ENCODE measurements at places on chromosomes 3 and 15.

DNA sequence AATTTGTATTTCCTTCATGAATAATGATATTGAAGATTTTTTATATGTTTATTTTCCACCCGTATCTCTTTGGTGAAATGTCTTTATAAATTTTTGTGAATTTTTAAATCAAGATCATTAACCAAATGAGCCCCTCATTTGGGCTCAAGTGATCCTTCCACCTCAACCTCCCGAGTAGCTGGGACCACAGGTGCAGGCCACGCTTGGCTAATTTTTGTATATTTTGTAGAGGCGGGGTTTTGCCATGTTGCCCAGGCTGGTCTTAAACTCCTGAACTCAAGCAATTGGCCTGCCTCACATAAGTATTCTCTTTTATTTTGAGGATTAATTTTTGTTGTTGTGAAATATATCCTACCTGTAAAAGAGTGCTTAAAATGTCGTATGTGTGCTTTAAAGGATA lies 4.9 kb downstream of the BBS4 start:
- no peak for DNase-seq

DNA sequence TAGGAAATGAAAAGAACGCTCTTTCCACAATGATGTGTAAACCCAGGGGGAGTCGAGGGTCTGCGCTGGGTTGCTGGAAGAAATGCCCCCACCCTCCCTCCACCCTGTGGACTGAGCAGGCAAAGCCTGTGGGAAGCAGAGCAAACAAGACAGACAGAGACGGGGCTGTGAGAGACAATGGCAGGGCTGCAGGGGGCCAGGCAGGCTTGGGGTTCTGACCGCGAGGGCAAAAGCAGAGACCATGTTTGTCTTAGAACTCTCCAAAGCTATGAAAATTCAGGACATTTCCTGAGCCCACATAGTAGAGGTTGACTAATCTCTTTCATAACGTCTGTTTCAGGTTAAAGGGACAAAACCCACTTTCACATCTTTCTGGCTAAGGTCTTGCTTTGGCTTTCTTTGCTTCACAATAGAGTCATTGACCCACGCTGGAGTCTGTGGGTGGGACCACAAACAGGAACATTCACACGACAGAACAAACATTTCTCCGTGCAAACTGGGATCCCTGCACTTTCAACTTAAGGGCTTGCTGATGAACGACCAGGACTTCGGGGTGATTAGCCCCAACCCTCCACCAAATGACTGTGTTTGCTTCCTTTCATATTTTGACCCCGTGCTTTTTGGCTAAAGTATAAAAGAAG lies 156.0 kb upstream of the TPM1 start:
- DNase-seq = no peak

GRCh38 chr15:57436166-57436565 lies 59.9 kb downstream of the CGNL1 start:
- no peak for DNase-seq

GRCh38 chr3:30586096-30586805 lies 20.1 kb upstream of the TGFBR2 start:
- DNase-seq = peak; percentile 59

GRCh38 chr3:87307805-87308204 lies 31.4 kb upstream of the POU1F1 start:
- DNase-seq = no peak

GRCh38 chr15:33461671-33462070 lies 150.9 kb downstream of the RYR3 start:
- no peak for DNase-seq

GRCh38 chr3:149167898-149168297 lies 38.5 kb downstream of the HPS3 start:
- DNase-seq = no peak

GRCh38 chr3:48361928-48362327 lies 10.1 kb upstream of the FBXW12 start:
- DNase-seq = no peak

DNA sequence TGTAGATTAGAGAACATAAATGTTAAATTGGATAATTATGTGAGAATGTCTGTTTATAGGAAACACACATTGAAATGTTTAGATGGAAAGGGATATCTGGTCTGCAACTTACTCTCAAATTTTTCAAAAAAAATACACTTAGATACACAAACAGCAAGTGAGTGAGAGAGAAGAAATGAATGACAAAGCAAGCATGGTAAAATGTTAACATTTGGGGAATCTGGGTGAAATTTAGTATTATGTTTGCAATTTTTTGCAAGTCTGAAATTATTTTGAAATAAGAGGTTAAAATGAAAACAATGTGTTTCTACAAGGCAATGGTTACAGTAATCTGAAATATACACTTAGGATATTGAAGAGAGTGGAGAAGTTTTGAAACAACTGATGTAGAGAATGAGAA lies 134.3 kb downstream of the GLDN start:
- DNase-seq = no peak

- DNase-seq = no peak
Measured at GRCh38 chr3:26058901-26059321, 269.0 kb downstream of the OXSM start.

- no peak for DNase-seq
Measured at GRCh38 chr3:8734908-8735307, 1.3 kb downstream of the CAV3 start.

DNA sequence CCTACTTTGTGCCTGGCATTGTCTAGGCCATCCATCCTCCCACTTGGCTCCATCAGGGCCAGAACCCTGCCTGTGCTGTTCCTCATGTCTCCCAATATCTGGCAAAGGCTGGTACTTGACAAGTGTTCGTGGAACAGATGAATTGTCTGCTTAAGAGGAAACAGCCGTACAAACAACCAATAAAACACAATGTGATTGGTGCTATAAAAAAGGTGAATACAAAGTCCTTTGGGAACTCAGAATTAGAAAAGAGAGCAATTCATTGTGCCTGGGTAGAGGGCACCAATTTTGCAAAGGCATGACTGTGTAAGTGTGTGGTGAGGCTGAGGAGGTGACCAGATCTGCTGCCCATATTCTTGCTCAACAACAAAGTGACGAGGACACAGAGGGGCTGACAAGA lies 164.5 kb upstream of the PPP2R3A start:
- peak; percentile 32 for DNase-seq

DNA sequence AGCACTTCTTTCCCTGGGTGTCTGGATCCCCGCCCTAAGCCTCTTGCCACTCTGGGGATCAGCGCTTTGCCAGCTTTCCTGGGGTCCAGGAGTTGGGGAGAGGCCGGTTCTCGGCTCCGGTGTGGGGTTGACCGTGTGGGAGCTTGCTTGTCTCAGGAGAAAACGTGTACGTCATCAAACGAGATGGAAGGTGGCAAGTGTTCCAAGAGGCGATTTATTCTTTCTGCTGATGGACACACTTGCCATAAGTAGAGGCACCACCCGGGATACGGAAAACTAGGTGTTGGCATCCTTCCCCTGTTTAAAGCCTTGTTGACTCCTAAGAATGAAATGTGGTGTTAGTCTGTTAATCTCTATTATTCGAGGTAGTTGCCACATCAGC lies 295 bp downstream of the ZWILCH start:
- DNase-seq = no peak

GRCh38 chr3:194711913-194712312 lies 26.2 kb downstream of the FAM43A start:
- no peak for DNase-seq

DNA sequence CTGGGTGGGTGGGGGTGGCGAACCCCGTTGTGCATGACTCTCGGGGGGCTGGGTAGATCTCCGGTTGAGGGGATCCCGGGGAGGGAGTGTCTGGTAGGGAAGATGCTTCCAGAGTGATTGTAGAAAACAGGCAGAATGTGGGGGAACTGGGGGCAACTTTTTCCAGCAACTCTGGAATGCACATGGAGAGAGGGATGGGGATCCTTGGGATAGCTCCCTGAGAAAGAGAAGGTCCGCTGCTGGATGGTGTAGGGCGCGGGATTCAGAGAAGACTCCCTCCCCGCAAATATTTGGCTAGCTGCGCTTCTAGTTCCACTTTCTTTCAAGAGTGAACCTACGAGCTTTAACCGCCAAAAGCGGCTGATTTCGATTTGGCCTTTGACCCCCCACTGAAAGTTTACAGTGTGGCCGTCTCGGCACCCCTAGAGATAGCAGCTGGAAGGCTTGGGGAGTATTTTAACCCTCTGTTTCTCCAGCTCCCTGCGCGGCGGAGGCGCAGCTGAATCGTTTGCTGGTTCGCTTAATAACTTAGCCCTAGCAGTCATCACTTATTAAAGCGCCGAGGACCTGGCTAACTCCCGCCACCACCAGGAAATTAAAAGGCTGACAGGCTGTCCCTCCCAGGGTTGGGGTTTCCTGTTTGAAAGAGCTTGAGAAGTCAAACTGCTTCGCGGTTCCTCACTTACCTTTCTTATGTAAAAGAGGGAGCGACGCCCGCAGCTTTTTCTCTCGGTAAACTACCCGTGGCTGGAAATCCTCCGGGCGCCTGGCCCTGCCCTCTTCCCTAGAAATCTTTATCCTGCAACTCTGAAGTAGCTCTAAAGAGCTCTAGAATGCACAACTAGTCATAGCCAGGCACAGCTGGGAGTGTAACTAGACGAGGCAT lies 1.2 kb downstream of the PHLDB2 start:
- peak; percentile 83 for DNase-seq

GRCh38 chr15:69305204-69305931 lies 6.7 kb downstream of the PAQR5 start:
- DNase-seq = no peak

DNA sequence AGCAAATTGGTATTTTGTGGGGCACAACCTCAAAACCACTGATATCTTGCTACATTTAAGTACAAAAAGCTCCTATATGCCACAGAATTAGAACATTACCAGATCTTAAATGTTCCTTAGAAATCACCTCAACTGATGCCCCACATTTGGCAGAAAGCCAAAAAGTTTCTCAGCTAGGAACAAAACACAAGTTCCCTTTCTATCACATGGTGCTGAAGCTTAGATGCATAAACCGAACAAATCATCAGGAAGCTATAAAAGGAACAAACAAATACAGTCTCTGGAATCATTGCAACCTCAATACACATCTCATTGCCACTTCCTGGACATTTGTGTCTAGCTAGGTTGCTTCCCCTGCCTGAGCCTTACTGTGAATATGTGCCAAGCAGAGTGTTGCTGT lies 492.6 kb downstream of the LPP start:
- DNase-seq = peak; percentile 8

GRCh38 chr15:66078196-66078928 lies 175.2 kb downstream of the MEGF11 start:
- DNase-seq = no peak

DNA sequence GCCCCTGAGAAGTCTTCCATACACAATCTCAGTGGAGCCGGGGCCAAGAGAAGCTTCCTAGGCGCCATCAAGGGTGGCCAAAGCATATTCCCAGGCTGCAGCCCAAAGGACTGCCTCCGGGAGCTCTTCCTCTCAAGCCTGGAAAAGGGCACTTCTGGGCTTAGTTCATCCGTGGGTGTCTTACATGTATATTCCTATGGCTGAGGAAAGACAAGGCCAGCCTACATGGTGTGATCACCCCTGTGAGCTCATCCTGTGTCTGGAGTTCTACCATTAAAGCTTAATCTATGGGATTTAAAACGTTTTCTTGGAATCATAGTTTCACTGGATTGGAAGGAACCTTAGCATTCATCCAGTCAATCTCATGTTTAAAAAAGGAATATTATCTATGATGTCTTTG lies 21.9 kb upstream of the TIMP4 start:
- DNase-seq = no peak

DNA sequence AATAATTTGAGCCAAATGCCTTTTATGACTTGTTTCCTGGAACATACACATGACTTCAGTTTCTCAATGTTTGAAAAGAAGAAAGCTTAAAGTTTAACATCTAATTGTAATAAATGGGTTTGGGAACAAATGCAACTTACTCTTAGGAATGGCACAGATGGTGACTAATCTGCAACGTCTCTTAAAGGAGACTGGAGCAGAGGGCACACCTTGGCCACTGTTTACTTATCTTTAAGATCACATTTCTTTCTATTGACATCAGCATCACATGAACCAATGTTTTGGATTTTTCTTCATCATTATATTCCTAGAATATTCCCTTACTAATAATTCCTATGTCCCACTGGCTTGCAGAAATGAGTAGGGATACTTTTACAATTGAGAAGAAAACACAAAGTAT lies 229.5 kb downstream of the CHL1 start:
- no peak for DNase-seq

DNA sequence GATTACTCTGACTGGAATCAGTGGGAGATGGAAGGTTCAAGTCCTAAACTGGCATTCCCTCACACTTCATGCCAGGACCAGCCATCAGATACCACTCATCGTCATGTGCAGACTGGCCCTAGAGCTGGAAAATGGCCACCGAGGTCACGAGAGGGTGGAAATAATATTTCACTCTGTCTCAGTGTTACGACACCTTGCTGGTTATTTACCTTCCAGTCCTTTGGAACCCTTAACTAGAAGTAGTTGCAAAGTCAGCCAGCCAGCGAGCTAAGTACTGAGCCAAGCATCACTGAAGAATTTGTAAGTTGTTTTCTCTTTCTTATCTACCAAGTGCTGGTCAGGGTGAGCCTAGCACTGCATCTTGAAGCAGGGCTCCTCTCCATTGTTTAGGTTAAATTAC lies 309.9 kb upstream of the RASGRP1 start:
- no peak for DNase-seq

DNA sequence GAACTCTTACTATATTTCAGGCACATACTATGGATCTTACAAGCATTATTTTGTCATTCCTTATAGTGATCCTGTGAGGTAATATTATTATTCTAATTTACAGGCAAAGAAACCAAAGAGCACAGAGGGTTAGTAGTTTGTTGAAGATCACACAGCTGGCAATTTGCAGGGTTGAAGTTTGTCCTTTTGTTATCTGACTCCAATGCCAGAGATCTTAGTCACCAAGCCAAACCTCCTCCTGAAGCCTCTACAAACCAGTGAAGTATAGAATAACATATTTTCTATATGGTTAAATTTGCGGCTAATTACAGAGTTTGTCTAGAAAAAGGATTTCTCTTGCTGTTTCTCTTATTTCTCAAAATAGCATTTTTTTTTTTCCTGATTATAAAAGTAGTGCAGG lies 11.2 kb downstream of the ISLR2 start:
- DNase-seq = no peak

DNA sequence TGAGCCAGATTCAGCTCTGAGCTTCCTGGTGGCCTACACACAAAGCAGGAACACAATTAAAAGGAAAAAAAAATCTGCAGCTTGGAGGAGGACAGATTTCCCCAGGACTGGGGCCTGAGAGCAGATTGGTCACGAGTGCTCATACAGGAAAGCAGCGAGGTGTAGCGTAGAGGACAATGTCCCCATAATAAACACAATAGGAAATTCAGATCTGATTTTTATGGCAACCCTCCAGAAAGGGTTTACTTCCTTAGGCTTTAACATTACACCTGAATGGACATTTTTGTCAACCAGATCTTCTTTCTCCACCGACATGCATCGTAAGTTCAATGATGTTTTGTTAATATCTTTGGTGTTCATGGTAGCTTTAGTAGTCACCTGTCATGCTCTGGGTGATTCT lies 23.3 kb downstream of the SLC6A20 start:
- DNase-seq = peak; percentile 81

DNA sequence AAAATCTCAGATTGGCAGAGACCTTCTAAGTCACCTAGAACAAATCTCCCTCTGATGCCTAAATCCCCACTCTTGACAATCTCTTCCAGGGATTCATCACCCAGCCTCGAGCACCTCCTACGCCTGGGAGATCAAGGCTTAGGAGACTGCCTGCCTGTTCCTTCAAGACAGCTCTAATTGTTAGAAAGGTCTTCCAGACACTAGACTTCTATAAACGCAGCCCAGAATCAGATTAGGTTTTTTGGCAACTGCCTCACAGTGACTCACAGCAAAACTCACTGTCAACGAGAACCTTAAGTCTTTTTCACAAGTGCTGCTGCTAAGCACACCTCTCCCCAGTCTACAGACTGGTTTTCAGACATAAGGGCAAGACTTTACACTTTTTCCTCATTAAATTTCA lies 23.1 kb downstream of the SRGAP3 start:
- DNase-seq = no peak

All from small intestine (tissue), 16 donors.